ENCODE measurements at places on chromosomes 16 and 17. TPM values are rescaled to one million over a fixed set of nuclear protein-coding genes. Genes with fewer than 3 reads are reported as not detected.

Gene NLE1
- total RNA-seq, result 15.5 TPM

Gene PMFBP1
- 0.29 TPM for total RNA-seq

Gene METTL2A
- 26.1 TPM for total RNA-seq

Gene CD300A
- not detected for total RNA-seq

Gene GUCY2D
- not detected for total RNA-seq

Gene HBM
- not detected for total RNA-seq

Gene FBXW10B
- 0.66 TPM for total RNA-seq

Gene ABCA3
- 0.72 TPM for total RNA-seq

Gene SETD1A
- 5.0 TPM for total RNA-seq

Gene KDM6B
- 8.0 TPM for total RNA-seq

Gene ABCC12
- total RNA-seq, result not detected

Gene C17orf50
- not detected for total RNA-seq

Gene PIRT
- not detected for total RNA-seq

Gene TOM1L2
- total RNA-seq, result 35.1 TPM

Gene CHD9NB
- total RNA-seq, result 1.8 TPM

Gene MT1H
- not detected for total RNA-seq

Gene PIK3R5
- not detected for total RNA-seq

Gene KLHDC4
- total RNA-seq, result 29.3 TPM

Gene CENPX
- 22.5 TPM for total RNA-seq

Gene FBXO39
- 0.22 TPM for total RNA-seq

Gene MMP25
- total RNA-seq, result not detected

Gene USB1
- total RNA-seq, result 50.5 TPM

Gene TBC1D26
- not detected for total RNA-seq

Gene MEFV
- not detected for total RNA-seq

Gene C16orf92
- total RNA-seq, result not detected

Gene MEIOC
- not detected for total RNA-seq

Gene DPEP2NB
- not detected for total RNA-seq

Gene CACNG5
- not detected for total RNA-seq

Measured in placental pericyte (primary cell).